SK-N-DZ (cell line): ENCODE measurements at places on chromosomes 5 and 9.

GRCh38 chr9:119044806-119045205 lies 324.4 kb downstream of the BRINP1 start:
- DNase-seq, result no peak

- DNase-seq, result no peak
Measured at GRCh38 chr9:102185962-102186361, 447.5 kb upstream of the GRIN3A start.

GRCh38 chr9:98755006-98755618 lies 41.2 kb downstream of the ANKS6 start:
- DNase-seq, result no peak

DNA sequence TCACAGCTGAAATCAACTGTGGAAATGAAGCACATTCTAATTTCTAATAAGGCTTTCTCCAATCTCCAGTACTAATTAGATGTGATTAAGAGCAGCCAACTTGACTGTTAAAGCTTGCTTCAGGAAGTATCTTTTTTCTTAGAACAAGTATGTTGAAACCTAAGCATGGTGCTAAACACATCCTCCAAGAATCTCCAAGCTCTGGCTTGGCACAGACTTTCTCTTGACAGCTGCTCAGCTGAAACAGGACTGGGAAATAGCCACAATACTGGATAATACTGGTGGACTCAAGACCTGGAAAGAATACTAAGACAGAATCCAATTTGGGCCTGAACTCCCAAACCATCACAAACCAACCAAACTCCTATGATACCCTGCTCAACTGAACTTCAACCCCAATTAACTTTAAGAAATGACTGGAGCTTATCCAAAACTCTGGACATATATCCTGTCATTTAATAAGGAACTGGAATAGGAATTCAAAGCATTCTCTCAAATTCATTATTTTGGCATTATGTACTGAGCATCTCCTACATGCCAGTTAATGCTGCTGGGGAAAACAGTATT lies 16.2 kb downstream of the PRKAA1 start:
- DNase-seq, result no peak

DNA sequence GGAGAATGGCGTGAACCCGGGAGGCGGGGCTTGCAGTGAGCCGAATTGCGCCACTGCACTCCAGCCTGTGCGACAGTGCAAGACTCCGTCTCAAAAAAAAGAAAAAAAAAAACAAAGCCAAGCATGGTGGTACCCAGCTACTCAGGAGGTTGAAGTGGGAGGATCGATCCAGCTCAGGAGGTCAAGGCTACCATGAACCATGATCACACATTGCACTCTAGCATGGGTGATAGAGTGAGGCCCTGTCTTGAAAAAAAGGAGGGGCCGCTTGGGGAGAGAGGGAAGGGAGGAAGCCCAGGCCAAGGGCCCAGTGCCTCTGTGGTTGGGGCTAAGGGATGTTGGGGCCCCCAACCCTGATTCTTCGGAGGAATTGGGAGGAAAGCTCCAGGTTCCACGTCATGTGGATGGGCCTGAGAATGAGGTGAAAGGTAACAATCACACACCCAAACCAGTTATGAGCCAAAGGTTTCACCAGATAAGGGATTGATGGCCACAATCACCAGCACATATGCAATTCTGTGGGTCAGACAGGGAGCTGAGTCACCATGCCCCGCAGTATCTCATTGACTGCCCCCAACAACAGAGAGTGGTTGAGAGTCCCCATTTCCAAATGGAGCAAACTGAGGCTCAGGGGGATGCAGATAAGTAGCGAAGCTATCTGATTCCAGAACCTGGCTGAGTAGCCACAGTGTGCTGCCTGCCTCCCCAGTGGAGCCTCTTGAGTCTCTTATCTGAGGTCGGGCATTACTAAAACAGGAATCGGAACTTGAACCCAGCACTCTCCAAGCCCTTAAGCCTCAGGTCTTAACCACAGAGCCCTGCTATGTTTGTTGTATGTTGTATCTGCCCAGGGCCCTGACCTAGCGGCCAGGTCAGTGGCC lies 20.5 kb downstream of the SWI5 start:
- no peak for DNase-seq

- no peak for DNase-seq
Measured at GRCh38 chr5:173197375-173197891, 37.6 kb downstream of the NKX2-5 start.

DNA sequence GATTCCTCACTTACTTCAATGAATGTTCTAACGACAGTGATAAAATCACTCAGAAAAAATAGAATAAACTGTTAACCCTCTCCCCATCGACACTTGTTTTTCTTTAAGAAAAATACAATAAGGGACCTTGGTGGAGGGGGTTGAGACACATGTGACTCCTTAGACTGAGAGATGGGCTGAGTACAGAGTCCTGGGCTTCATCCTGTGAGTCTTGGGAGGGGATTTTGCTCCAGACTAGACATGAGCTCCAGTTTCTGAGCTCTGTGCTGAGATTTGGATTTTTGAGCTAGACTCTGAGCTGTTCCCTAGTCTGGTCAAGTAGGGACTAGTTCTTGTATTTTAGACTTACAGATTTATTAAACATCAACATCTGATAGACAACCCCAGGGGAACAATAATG lies 241.5 kb upstream of the MVB12B start:
- no peak for DNase-seq

- no peak for DNase-seq
Measured at GRCh38 chr5:31815376-31815775, 176.4 kb downstream of the PDZD2 start.

- DNase-seq, result no peak
Measured at GRCh38 chr9:36136894-36137391, 410 bp downstream of the GLIPR2 start.

- no peak for DNase-seq
Measured at GRCh38 chr5:89276566-89277305, 393.8 kb upstream of the MEF2C start.

DNA sequence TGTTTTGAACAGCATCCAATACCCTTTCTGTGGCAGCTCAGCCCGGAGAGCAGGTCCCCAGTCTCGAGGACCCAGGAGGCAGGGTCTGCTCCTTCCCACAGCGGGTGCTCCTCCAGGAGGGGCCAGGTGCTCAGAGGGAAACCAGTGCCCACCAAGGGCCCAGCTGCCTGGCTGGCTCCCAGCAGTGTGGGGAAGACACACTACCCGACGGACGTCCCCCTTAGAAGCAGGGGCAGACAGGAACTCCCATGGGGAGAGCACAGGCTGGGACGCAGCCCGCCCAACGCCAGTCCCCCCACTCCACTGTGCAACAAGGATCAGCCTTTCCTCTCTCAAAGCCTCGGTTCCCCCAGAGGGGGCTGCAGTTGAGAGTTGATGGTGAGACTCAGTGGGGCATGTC lies 57.6 kb downstream of the ADAMTS2 start:
- DNase-seq, result no peak

DNA sequence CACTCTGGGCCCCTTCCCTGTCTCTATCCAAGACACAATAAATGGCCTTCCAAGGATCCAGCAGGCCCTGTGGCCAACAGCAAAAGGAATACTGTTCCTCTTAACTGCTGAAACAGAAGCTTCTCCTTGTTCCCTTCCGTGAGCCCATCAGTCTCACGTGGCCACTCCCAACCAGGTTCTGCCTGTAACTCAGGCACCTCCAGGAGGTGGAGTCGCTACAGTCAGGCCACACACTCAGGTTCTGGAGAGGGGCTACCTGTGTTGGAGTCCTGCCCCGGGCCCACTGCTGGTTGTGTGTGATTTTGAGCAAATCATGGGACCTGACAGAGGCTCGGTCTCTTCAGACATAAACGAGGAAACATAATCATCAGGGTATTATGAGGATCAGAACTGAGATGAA lies 10.3 kb downstream of the FAT2 start:
- DNase-seq, result no peak

DNA sequence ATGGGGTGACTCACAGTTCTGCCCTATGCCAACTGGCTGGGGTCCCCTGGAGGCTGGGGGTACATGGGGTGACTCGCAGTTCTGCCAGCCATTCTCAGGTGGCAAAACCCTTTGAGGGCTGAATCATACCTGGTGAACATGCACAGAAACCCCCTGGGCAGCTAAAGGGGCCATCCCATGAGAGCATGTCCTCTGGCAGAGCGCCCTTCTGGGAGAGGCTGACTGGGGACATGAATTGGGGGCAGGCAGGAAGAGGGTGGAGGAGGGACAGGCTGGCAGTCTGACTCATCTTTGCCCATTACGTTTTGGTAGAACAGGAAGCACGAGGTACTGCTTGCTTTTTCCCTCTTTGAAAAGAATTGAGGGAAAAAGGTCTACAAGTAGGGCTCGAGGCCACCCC lies 16.7 kb downstream of the TRAF1 start:
- no peak for DNase-seq

GRCh38 chr9:84754461-84754860 lies 84.9 kb downstream of the NTRK2 start:
- DNase-seq, result no peak

GRCh38 chr9:98849563-98849962 lies 42.1 kb downstream of the GALNT12 start:
- DNase-seq, result no peak

DNA sequence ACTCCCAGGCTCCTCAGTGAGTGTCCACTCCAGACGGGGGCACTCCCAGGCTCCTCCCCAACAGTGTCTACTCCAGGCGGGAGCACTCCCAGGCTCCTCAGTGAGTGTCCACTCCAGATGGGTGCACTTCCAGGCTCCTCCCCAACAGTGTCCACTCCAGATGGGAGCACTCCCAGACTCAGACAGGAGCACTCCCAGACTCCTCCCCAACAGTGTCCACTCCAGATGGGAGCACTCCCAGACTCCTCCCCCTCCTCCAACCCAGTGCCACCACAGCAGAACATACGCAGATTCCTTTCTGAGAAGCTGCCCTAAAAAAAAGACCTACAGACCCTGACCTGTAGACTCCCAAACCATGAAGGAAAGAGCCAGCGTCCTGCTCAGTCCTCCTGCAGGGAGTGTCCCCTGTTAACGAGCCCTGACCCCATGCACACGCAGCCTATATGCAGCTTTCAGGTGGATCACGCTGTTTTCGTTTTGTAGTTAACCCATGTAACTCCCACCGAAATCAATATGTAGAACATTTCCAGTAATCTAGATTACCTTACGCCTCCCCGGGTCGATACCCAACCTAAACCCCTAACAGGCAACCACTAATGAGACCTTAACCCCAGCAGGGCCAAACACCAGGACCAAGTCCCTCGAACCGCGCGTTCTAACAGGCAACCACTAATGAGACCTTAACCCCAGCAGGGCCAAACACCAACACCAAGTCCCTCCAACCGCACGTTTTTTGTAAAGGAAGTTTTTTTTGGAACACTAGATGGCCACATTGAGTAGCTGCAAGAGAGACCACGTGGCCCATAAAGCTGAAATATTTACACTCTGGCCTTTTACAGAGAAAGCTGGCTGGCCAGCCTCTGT lies 15.7 kb downstream of the PNPLA7 start:
- peak; percentile 75 for DNase-seq

DNA sequence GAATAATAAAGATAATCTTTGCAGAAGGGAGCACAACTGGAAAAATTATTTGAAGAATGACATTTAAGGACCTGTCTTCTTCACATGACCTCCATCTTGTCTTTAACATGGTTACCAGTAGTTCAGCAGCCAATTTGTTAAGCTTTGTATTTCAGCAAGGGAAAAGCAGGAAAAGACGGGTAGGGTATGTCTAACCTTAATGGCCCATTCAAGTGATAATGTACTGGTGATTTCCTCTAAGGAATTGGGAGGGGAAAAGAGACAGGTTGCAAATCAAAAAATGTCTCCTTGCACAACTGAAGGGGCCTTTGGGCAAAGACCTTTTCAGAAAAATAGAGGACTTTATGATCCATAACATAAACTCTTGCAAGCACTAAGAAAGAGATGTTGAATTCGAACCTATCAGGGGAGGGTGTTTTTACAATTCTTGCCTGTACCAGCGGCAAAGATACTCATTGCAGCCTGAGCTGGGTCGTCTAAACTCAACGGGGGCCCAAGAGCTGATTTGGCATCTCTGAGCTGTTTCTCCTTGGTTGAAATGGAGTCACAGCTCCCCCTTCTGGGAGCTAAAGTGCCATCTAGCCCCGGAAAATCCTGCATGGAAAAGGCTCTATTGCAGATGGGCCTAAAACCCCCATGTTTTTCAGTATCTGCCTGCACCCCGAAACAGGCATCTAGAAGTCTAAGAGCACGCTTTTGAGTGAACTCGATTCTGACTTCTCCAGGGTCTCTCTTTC lies 3.8 kb downstream of the BRINP1 start:
- peak; percentile 13 for DNase-seq

GRCh38 chr9:112970939-112971338 lies 41.1 kb downstream of the ZNF883 start:
- peak; percentile 37 for DNase-seq

GRCh38 chr5:37133939-37134338 lies 115.2 kb downstream of the CPLANE1 start:
- no peak for DNase-seq

DNA sequence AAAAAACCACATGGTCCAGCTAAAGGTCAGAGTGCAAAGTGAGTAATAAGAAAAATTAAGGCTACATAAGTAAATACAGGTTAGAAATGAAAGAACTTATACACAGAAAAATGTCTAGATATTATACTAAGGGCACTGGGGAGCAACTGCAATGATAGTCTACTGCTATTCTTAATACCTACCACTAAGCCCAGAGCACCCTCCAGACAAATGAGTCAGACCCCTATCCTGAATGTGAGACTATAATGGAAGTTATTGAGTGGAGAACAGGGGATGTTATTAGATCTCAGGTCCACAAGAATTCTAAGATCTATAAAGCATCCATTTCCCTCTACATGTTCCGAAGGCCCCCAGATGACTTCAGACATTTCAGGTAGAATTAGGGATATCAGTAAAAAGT lies 438.3 kb downstream of the PRELID2 start:
- DNase-seq, result no peak

DNA sequence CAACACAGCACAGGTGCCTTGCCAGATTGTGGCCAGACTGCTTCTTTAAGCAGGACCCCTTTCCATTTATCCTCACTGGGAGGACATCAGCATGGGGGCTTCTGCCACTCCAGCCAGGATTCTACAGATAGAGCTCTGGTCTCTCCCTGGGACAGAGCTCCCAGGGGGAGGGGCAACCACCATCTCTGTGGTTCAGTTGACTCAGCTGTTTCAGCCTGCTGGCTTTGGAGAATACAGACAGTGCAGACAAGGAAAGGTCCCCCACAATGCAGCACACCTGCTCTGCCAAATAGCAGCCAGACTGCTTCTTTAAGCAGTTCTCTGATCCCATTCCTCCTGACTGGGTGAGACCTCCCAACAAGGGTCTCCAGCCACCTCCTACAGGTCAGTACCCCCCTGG lies 132.8 kb downstream of the OR2K2 start:
- no peak for DNase-seq

DNA sequence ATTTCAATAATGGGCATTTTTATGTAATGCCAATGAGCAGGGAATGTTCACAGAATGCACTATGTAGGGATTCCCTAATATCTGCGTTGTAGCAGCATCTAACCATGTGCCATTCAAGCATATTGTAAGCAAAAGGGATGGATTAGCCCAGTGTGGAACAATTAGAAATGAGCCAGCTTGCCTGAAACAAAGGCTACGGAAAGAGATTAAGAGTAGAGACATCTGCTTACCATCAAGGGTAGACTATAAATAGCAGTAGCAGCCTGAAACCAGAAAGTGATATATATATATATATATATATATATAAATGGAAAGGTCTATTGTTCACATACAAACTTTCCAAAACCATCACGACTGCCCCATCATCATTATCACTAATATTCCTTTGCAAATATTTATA lies 31.9 kb upstream of the CEP120 start:
- peak; percentile 23 for DNase-seq

GRCh38 chr5:130425424-130425823 lies 521.2 kb downstream of the CHSY3 start:
- no peak for DNase-seq
